Right atrium auricular region (tissue), 2 donors: ENCODE measurements at places on chromosomes 5 and 9.
A peak's percentile ranks its signal among the peaks of the same experiment; 100 is the strongest.

- H3K27me3 ChIP-seq: no peaks in the 10 kb centered on the region
- DNase-seq: no peak
- H3K36me3 ChIP-seq: no peaks in the 10 kb centered on the region
- no peak overlapping the region for H3K27ac ChIP-seq
Observed at GRCh38 chr5:78813906-78814530, 165.4 kb upstream of the LHFPL2 start.

DNA sequence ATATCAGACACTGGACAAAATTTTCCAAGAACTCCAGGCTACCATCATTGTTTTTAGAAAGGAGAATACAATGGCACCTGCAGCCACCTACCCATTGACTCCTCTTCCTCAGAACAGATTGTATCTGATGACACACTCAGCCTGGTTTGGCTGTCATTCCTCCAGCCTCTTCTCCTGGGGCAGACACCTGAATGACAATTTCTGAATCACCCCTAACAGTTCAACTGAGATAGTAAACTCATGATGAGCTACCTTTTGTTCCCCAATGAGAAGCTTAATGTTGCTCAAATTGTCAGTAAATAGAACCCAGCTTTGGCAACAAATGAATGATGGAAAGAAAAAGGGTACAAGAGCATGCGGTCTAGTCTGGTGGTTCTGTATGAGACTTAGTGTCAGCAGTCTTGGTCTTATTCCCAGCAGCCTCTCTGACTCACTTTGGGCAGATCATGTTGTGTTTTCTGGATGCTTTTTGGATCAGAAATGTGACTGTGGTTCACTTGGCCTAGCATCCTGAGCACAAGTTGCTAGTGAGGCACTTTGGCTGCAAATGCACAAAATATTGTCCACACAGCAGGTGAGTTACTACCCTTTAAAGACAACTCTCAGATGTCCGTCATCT is 78.3 kb downstream of the MAMDC2 start:
- no peaks in the 10 kb centered on the region for H3K27me3 ChIP-seq
- peaks cover 7% of the 10 kb centered on the region for H3K36me3 ChIP-seq
- H3K27ac ChIP-seq: peak overlapping the region; percentile 56
- peaks cover 16% of the 10 kb centered on the region for H3K4me1 ChIP-seq
- no peak for DNase-seq
- no peak overlapping the region for H3K4me3 ChIP-seq

DNA sequence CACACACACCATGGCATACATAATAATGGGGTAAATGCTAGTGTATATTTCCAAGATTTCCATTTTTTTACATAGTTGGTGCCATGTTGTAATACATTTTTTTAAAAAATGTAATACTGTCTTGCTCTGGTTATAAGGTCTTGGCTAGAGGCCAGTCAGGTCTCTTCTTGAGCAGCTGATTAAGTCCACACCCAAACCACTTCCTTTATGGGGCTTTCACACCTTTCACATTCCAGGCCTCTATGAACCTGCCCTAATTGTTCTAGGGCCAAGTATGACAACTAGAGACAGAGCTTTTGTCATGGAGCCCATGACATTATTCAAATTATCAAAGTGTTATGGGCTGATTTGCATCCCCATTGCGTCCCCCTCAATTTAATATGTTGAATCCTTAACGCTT is 495.6 kb upstream of the CTNND2 start:
- H3K36me3 ChIP-seq: no peaks in the 10 kb centered on the region
- H3K4me3 ChIP-seq: no peak overlapping the region
- H3K27ac ChIP-seq: no peak overlapping the region

DNA sequence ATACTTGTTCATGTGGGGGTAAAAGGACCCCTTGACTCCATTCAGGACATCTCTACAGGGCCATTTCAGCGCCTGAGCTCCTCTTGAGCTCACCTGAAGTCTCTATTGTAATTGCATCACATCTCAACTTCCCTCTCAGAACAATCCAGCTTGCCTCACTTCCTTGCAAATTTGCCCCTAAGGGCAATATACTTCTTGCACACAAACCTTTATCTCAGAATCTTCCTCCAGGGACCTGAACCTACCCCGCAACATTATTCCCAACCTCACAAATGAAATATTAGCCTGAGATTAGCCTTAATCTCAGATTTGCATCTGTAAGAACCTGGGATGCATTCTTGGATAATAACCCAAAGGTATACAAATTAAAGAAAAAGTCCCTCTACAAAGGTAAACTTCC is 159.2 kb downstream of the DRD1 start:
- DNase-seq: no peak
- H3K27ac ChIP-seq: no peak overlapping the region
- no peak overlapping the region for H3K4me3 ChIP-seq
- H3K36me3 ChIP-seq: no peaks in the 10 kb centered on the region

GRCh38 chr5:140145818-140146522 is 20.2 kb downstream of the IGIP start:
- DNase-seq: peak; percentile 77
- peaks cover 36% of the 10 kb centered on the region for H3K4me1 ChIP-seq
- peak overlapping the region; percentile 52 for H3K4me3 ChIP-seq
- H3K36me3 ChIP-seq: no peaks in the 10 kb centered on the region
